Caco-2 (cell line): ENCODE measurements at places on chromosomes 7 and 10. TPM values are rescaled to one million over a fixed set of nuclear protein-coding genes. Genes with fewer than 3 reads are reported as not detected.
A peak's percentile ranks its signal among the peaks of the same experiment; 100 is the strongest.

DNA sequence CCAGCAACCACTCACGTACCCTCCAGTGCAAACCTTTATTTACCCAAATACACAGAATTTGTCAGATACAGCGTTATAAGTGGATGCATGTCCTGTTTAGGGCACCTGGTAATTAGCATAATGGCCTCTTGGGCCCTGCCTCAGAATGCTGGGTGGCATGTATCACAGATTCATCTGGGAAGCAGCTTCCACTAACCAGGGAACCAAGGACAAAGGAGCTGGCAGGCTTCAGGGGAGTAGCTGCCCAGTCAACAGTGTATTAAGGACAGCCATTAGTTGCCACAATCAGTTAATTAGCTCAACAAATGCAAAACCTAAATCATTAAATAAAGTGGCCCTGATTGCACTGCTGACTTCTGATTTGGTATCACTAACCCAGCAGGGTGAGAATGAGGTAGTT is 105.7 kb downstream of the RAPGEF5 start:
- no peak for DNase-seq

DNA sequence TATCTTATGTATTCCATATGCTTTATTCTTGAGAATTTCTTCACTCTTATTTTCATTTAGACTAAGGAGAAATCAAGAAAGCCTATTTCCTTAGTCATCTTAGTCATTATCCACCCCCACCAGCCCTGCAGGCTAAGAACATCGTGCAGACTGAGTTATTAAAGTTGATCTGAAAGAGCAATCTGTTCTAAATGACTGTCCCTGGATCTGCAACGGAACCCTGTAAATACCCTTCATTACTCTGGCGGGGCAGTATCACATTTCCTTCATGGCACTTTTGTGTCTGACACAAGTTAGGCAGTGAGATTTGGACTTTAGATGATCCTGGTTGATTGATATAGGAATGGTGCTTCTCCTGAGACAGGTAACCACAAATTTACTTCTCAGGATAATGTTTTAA is 3.5 kb upstream of the MYPN start:
- no peak for DNase-seq

DNA sequence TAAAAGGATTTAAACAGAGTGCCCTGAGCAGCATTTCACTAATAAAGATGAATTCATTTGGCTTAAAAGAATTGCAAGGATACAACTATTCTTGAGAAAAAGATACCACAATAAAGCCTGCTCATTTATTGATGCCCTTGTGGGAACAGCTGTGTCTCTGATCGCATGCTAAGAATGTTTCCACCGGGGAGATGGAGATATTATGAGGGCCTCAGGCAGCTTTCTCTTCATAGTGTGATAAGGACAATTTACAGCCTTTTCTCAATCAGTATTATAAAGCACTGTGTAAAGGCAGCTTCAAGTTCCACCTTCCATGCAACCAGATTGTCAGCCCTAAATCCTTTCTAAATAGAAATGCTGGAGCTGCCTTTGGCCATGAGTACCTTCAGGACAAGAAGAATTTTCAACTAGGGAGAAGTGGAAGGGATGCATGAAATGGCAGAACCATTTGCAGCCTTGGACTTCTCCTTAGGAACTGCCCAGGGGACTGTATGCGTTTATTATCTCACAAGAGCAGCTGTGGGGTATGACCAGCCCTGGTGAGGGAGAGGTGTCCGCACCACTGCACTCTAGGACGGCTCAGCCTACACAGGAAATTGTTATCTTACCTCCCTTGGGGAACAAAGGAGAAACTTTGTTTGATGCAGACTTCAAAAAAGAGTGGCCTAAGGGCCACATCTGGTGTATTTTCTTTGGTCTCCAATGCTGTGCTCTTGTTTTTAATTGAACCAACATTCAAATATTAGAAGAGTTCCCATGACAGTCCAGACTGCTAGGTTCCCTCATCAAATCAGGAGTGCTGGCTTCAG is 116.9 kb upstream of the PCGF5 start:
- DNase-seq = no peak

DNA sequence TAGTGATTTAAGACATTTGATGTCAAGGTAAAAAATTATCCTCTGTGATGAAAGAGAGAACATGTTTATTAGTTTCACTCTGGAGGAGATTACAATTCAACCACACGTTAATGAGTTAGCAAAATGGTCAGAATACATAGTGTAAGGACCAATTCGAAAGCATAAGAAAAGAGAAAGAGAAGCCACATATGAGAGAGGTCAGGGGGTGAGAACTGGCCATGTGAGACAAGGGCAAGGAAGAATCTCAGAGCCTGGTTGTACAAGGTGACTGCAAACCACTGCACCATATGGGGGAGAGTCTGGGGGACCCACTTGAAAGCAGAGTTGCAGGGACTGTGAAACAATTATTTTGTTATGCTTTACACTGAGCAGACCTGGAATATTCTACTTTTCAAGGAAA is 27.7 kb upstream of the BET1 start:
- DNase-seq = no peak

GRCh38 chr7:74149603-74150002 is 24.6 kb upstream of the EIF4H start:
- no peak for DNase-seq

The PTN gene
- 4.3 and 9.2 TPM in 2 replicates for total RNA-seq

DNA sequence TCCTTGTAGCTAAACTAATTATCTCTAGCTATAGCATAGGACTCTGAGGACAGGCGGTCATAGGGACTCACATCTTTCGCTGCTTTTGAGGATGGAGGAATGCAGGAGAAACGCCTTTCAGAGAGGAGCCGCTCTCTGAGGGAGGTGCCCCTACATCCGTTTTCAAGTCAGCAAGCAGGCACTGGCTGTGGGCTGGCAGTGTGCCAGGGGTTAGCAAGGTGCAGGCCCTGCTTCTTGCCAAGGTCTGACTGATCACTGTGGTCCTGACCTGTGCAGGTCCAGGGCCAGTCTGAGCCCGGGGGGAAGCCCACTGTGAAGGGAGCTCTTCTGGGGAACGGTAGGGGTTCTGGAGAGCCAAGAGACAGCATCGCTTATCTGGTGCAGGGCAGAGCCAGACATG is 89.4 kb downstream of the SH3PXD2A start:
- DNase-seq = no peak

GRCh38 chr7:150385302-150385723 is 6.2 kb downstream of the ZNF775 start:
- no peak for DNase-seq

DNA sequence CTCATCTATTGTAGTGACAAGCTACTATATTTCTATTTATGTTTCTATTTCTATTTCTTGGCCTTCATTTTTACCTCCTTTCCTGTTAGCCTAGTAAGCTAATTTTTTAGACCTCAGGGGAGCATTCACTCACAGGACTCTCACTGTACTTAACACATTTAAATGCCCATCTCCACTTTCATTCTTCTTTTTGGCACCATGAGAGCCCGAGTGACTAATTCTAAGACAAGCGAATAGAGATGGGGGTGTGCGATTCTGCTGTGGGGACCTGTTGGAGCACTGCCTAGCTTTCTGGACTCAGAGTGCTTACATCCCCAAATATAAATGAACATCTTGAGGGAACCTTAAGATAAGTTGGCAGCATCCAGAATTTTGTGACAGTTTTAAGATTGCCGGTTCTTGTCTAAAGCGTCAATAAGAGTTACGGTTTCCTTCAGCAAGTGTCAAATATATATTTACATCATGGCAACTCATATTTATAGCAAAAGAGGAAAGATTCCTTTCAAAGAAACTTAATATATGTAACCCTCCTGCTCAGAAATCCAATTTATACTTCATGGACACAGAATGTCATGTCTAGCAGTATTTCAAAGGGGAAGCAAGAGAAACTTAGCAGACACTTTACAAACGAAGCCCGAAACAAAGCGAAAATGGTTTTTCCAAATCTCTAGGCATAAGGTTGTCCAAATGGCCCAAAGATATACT is 54.1 kb upstream of the AFAP1L2 start:
- DNase-seq = no peak

GRCh38 chr10:69242852-69243212 is 22.7 kb downstream of the HKDC1 start:
- no peak for DNase-seq

DNA sequence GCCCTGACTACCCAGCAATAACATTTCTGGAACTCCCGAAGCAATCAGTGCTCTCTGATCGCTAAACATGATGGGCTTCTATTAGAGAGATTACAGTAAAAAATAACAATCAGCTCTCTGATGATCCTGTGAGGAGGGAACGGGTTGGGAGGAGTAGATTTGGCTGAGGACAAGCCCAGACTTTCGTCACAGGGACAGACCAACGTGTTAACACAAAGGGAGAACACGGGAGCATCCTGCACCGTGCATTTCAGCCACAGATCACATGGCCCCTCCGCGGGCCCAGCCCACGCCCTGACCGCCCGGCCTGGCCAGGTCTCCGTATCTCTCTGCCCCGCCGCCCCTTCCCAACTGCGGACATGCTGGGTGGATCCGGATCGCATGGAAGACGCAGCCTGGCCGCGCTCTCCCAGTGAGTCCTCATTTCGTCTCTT is 95.0 kb upstream of the AGBL3 start:
- DNase-seq = peak; percentile 96

The IRF5 gene
- total RNA-seq = 1.2 and 1.8 TPM in 2 replicates

The PLXDC2 gene
- 0.54 and 1.2 TPM in 2 replicates for total RNA-seq

GRCh38 chr7:132041108-132041507 is 484.7 kb upstream of the PODXL start:
- DNase-seq = no peak

- no peak for DNase-seq
These were observed 245.6 kb downstream of the SLC25A13 start for GRCh38 chr7:96076350-96076707.

The NEURL1 gene
- 0.84 and 0.91 TPM in 2 replicates for total RNA-seq

GRCh38 chr7:130387628-130388403 is 7.5 kb downstream of the CPA1 start:
- no peak for DNase-seq

DNA sequence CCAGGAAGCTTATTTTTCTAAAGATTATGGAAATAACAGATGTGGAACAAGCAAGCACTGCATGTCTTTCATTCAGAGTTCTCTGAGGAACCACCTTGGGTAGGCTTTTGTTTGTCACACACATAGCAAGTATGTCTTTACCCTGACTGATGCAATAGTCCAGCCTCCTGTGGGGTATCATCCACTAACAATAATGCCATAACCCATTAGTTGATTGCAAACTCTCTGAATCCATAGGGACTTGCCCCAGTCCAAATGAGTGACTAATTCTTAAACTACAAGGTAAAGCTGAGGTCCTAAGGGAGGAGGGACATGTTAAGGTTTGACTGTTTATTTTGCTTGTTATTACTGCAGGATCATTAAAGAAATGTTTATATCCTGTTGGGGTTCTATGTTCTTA is 151.4 kb upstream of the PRPS1L1 start:
- no peak for DNase-seq

DNA sequence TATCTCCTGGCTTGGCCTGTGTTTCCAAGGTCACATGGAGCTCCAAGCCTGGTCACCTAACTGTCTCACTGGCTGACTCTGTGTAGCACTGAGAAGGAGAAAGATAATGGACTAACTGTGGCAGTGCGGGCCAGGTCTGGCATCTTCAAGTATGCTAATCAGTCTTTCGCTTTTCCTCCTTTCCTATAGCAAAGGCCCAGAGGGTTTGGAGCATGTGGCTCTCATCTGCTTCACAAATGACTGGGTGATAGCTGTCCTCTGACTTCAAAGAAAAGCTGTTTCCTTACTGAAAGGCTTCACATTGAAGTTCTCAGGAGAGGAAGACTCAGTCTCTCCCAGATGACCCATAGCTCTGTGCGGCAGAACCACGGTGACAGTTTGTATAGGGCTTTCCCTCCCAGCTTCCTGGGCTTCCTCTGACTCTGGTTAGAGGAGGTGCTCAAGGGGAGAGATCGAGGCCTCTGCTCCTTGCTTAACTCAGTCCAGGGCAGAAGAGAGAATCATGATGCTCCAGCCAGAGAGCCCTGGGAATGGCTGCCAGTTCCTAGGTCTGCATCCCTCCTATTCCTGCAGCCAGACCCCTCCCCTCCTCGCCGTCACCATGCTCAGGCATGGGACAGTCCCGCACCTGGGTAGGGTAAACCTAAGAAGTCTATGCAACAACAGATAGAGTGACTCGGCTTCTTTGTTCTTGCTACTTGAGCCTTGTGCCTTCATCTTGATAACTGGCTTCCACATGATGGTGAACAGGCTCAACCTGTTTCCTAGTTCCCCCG is 72.3 kb downstream of the CCDC71L start:
- peak; percentile 46 for DNase-seq

DNA sequence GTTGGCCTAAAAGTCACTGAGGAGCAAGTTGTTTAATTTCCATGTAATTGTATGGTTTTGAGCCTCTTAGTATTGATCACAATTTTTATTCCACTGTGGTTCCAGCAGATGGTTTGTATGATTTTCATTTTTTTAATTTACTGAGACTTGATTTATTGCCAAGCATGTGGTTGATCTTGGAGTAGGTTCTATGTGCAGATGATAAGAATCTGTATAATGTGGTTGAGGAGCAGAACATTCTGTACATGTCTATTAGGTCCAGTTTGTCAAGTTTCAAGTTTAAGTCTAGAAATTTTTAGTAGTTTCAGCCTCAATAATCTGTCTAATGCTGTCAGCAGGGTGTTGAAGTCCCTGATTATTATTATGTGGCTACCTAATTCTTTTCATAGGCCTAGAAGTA is 22.7 kb upstream of the ZWINT start:
- no peak for DNase-seq

DNA sequence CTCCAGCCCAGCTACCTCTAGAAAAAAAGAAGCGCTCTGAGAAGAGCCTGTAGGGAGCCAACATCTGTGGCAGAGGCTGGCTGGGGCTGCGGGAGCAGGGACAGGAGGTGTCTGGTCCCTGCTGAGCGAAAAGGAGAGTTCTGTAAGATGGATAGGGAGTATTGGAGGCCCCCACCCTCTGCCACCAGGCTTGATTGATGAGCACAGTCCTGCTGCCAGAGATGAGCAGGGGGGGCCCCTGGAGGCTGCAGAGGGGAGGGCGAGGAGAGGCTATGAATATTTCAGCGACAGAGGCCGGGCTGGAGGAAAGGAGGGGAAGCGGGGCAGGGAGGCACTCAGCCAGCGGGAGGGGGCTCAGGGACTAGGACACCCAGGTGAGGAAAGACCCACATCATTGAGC is 44.5 kb upstream of the HSPB1 start:
- DNase-seq = peak; percentile 42

The SPDYE2 gene
- total RNA-seq = not detected in 2 replicates

DNA sequence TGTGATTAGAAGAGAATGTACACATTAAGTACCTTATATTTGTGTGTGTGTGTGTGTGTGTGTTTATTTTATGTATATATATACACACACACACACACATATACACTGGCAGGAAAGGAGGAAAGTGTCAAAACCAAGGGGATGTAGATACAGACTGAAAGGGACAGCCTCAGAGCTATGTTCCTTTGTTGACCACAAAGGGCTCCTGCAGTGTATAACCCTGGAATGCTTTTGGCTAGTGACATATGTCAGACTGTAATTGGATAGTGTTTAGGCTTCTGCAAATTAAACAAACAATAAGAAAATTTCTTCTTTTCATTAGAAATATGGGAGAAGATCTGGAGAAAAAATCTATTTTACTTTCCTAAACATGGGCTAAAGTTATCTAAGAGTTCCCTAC is 15.9 kb downstream of the GBF1 start:
- DNase-seq = no peak

The SFMBT2 gene
- not detected in 2 replicates for total RNA-seq

The GTF2I gene
- total RNA-seq = 252 and 265 TPM in 2 replicates

GRCh38 chr10:28219251-28219650 is 83.6 kb downstream of the MPP7 start:
- no peak for DNase-seq

The LIPF gene
- total RNA-seq = not detected in 2 replicates

The PRXL2A gene
- total RNA-seq = 82.0 and 88.6 TPM in 2 replicates
